EH (cell line): ENCODE measurements at places on chromosomes 4 and X.

DNA sequence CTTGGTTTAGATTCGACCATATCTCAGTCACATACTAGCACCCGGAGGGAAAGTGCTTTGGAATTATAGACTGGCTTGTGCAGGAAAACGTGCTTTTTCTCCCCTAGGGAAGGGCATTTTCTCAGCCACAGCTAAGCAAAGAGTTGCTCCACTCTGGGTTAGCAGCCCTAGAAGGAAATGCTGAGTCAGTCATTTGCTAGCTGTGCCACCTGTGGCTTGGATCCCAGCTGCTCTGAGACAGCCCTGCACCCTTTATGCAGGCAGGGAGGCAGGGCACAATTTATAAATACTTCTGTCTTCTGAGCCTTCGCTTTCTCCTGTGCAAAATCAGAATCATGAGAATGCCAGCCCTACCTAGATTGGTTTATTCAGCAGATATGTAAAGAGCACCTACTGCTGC, 1.3 kb upstream of the USP51 start:
- no peak for DNase-seq

DNA sequence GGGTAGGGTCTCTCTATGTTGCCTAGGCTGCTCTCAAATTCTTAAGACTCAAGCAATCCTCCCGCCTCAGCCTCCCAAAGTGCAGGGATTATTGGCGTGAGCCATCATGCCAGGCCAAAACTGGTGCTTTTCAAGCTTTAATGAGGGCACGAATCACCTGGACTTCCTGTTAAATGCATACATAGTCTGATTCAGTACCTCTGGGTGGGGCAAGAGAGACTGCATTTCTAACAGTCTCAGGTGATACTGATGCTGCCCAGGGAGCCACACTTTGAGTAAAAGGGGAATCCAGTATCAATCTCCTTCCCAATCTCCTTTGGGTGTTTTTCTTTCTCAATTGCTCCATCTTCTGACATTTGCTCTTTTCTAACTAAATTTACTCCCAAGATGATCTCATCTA, 96.5 kb downstream of the SH3RF1 start:
- no peak for DNase-seq

GRCh38 chr4:158090323-158090722, 82.5 kb downstream of the GASK1B start:
- DNase-seq, result peak; percentile 1

DNA sequence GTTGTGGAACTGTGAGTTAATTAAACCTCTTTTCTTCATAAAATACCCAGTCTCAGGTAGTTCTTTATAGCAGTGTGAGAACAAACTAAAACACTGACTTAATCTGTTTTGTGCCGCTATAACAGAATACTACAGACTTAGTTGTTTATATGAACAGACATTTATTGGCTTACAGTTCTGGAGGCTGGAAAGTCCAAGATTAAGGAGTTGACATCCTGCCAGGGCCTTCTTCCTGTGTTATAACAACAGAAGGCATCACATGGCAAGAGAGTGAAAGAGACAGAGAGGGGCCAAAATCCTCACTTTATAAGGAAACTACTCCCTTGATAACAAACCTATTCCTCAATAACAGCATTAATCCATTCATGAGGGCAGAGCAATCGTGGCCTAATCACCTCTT, 42.5 kb upstream of the KCNIP4 start:
- peak; percentile 79 for DNase-seq

DNA sequence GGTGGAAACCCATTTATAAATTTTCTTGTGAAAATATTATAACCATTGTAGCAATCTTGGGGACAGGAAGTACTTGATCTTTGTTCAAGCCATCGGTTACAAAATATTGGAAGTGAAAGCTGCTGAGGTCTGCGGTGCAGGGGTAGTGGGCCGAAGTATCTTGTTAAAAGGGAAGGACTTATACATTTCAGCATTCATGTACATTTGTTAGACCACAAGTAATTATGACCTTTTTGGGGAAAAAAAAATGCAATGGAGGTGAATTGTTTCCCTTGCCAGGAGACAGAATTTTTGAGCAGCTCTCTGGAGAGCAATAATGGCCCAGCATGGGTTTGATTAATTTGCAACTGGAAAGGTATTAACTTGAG, 121.3 kb downstream of the EGF start:
- no peak for DNase-seq
